ENCODE measurements at places on chromosomes 3 and 15.

DNA sequence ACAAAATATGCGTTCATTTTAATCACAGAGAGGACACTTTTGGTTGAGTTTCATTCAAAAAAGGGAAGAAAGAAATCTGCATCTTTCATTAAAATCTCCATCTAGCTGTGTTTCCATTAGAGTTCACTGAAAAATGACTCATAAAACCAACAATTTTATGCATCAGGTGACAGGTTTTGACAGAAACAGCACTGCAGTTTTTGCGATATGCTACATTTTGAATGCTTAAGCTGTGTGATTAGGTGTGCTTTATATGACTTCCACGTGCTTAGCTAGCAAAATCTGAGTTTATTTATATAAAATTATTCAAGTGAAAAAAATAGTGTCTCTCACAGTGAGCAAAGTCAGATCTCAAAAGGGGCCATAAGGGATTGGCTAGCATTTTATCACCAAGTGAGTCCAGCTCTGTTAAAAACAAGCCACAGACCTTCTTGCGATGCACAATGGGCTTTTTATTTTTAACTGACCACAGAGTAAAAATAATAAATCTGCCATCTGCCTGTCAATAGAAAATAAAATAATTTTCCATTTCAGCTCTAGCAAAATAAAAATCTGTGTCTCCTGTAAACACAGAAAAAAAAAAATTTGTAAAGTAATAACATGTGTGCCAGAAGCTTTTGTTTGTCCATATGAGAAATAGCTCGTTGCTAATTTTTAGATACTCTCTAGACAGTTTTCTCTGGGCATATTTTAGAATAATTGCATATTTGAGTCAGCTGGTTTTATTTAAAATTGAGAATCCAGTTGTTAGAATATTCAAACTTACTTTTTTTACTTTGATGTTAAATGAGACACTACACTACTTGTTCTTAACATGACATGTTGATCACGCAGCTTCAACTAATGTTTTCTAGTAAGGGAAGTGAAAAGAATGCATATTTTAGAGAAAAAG is 409.8 kb downstream of the ROBO2 start:
- no peak for DNase-seq

- no peak for DNase-seq
These were observed 57.2 kb downstream of the EPHB3 start for GRCh38 chr3:184618811-184619210.

DNA sequence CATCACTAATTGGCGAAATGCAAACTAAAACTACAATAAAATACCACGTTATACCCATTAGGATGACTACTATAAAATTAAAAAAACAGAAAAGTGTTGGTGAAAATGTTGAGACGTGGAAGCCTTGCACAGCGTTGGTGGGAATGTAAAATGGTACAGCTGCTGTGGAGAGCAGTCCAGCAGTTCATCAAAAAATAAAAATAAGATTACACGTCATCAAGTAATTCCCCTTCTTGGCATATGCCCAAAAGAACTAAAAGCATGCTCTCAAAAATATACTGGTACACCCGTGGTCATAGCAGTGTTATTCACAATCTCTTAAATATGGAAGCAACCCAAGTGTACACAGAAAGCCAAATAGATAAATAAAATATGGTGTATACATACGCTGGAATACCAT is 71.8 kb upstream of the NDN start:
- no peak for DNase-seq

DNA sequence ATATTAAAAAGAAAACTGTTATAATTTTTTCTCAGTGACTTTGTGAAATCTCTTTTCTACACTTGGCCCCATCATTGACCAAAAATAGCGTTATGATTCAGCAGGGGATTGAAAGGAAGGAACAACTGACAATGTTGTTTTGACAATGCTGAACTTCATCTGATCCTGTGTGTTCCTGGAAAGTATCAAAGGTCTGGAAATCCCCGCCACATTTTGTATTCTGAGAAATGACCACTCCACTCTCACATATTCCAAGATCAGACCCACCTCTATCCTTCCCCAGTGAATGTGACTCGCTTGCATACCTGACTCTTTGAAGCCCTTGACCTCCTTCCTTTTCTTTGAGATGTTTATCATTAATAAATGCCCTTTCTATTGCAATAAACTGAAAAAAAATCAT is 9.7 kb upstream of the RIOX2 start:
- no peak for DNase-seq

DNA sequence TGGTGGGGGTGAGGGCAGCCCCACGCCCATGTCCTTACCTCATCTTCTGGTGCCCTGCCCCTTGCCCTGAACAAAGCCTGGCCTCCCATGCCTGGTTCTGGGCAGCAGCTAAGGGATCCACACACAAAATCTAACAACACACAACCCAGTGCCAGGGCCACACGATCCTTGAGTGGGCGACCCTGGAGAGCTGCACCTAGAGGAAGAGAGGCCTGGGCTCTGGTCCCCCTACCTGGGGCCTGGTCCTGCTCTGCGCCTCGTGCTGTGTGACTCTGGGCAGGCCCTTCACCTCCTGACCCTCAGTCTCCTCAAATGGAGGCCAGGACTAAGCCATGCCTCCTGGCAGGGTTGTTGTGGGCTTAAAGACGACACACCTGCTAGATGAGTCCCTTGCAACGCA is 20.0 kb upstream of the C3orf22 start:
- no peak for DNase-seq

DNA sequence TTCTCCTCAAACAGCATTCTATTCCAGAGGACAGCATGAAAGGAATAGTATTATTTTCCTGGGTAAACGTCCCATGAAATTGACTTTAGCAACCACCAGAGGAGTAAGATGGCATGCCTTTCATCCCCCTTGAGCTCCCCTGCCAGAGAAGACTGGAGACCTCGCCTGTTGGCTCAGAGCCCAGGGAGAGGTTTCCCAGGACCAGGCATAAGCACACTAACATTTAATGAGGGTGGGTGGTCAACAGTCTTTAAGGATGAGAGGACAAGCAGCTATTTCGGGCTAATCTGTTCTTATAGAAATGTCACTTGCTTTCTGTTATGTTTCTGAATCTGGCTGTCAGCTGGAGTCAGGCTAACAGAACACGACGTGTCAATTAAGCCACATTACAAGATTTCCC is 390.5 kb downstream of the GABRG3 start:
- DNase-seq, result no peak

GRCh38 chr15:80844011-80844732 is 65.0 kb downstream of the CEMIP start:
- DNase-seq, result peak; percentile 20

- no peak for DNase-seq
These were observed 116.8 kb downstream of the ALCAM start for GRCh38 chr3:105483476-105483875.

DNA sequence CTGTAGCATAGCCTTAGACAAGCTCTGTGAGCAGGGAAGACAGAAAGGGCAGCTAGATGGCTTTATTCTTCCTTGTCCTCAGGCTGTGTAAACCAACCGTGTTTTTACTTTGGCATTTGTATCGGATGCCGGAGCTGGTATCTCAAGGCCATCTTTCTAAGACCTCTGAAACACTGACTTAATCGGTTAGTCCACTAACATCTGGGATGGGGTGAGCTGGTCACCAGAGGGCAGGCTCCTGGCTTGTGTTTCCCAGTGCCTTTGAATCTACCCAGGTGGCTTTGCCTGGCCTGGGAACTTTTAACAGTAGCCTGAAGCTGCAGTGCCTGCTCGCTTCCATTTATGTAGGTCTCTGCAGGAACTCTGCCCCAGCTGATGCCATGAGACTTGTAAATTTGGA is 252.7 kb downstream of the NR1D2 start:
- no peak for DNase-seq

- no peak for DNase-seq
These were observed 10.1 kb downstream of the FAM131A start for GRCh38 chr3:184347321-184348056.

GRCh38 chr3:10480871-10481378 is 24.5 kb downstream of the ATP2B2 start:
- DNase-seq, result no peak
